ENCODE measurements at places on chromosomes 13 and 19.

DNA sequence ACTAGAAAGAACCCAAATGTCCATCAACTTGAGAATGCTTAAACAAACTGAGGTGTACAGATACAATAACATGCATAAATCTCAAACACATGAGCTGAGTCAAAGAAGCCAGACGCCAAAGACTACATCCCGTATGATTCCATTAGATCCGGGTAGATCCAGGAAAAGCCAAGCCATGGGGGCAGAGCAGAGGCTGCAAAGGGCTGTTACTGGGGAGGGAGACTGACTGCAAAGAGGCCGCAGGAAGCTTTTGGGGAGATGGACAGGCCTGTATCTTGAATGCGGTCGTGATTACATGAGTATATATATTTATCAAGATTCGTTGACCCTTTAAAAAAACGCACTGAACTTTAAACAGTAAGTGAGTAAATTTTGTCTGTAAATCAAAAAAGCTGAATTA lies 28.7 kb downstream of the GGACT start:
- no peak for DNase-seq

DNA sequence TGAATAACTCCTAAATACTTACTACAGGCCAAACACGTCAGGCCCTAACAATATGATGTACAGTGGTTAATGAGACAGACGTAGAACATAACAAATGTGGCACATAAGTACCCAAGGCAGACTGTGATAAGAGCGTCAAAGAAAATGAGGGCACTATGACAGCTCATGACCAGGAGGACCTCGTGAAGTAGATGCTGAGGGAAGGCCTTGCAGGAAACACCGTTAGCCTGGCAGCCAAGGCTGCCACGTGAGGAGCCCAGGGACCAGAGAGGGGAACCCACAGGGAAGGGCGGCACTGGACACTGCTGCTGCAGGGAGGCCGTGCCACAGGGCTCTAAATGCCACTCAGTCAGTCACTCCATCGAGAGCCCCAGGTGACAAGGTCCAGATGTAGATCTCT lies 5.7 kb downstream of the TUBGCP3 start:
- no peak for DNase-seq

- no peak for DNase-seq
These were observed 1.8 kb downstream of the LIN37 start for GRCh38 chr19:35750167-35750566.

DNA sequence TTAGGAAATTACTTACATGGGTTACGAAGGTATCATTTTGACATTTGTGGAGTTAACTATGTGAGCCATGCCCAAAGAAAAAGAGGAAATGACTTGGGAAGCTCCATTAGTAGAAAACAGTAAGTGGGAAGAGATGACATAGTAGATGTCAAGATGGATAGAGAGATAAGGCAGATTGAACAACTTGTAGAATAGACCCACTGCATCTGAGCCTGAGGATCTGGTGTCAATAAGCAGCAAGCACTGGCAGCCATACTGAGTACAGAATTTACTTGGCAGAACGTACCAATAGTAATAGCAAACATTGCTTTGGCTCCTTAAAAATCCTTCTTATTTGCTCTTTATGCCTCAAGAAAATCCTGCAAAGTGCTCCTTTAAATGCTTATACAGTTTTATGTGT lies 203.8 kb downstream of the GPC6 start:
- no peak for DNase-seq

GRCh38 chr13:73464758-73465616 lies 406.2 kb downstream of the KLF5 start:
- no peak for DNase-seq

GRCh38 chr13:43469791-43470190 lies 317.0 kb downstream of the ENOX1 start:
- DNase-seq, result no peak

DNA sequence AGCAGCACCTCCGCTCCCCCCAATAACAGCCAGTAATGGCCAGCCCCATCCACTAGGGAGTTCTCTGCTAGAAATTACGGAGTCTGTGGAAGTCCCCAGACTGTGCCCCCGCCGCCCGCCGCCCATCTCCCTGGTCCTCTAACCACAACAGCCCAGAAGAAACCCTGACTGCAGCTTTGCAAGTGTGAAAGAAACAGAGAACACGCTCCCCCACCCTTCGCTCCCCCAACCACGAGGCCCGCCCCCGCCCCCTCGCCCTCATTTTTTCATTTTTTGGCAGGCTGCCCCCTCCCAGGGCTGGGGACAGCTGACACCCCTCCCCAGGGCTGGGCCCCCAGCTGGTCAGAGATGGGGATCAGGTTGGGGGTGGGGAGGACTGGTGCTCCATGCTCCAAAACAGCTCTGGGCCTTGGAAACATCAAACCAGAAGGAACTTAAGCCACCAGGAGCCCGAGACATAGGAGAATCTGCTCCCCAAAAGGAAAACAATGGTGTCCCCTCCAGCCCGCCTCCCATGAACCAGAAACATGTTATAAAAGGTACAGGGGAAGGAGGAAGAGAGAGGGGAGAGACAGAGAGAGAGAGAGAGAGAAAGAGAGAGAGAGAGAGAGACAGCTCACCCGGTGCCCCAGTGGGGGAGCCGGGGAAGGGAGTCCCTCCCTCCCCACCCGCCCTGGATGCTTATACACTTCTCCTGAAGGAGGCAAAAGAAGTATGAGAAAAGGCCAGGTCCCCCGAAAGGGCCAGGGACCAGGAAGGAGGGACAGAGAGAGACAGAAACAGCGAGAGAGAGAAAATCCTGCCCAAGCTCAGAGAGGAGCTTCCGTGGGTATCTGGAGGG lies 29.8 kb upstream of the ASF1B start:
- no peak for DNase-seq

- DNase-seq, result no peak
These were observed 354.9 kb upstream of the SPRY2 start for GRCh38 chr13:80695841-80696240.

- DNase-seq, result no peak
These were observed 145.2 kb downstream of the OXGR1 start for GRCh38 chr13:96849091-96849490.

DNA sequence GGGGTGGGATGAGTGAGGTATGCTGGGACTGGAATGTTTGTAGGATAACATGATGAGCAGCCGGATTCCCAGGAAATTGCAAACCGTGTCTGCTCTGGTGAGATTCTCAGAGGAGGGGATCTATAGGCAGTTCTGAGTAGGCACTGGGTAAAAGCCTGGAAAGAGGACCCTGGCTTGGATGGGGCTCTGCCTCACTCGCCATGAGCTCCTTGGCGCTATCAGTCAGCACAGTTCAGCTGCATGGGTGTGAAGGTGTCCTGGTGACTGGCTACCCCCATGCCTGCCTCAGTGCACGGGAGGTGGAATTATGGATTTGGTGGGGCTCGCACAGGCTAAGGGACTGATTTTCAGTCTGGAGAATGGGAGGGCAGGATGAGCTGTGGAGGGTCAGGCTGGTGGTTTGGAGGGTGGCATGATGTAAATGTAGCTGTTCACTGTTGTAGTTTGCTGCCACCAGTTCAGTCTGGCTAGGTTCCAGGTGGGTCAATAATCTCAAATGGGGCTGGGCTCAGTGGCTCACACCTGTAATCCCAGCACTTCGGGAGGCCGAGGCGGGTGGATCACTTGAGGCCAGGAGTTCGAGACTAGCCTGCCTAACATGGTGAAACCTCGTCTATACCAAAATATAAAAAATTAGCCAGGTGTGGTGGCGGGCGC lies 9.2 kb upstream of the ZNF627 start:
- no peak for DNase-seq

DNA sequence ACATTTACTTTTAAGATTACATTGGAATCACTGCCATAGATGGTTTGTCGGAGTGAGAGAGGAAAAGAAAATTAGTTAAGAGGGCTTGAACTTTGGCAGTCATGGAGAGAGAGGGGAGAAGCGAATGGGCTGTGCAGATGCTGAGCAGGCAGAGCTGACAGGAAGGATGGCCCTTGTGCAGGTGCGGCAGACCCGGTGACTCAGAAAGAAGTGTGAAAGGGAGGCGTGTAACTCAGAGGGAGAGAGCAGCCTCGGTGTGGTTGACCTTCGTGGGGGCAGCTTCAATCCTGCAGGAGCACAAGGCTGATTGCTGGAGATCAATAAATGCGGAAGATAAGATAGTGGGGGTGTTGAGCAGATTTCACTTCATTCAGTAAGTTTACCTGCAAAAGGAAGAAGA lies 76.9 kb downstream of the TNFSF13B start:
- DNase-seq, result no peak

GRCh38 chr13:65677906-65678305 lies 1552.2 kb downstream of the PCDH9 start:
- no peak for DNase-seq

DNA sequence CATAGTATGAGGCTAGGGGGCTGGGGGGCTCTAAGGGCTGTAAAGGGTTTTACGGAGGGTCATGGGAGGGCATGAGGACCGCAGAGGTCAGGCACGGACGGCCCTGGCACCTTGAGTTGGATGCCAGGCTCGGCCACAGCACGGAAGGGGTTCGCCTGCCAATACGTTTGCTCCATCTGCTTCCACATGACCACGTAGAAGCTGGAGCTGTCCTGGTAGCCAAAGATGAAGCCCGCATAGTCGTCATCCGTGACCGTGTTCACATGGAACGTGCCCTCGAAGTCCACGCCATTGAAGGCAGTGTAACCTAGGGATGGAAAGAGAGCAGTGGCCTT lies 6.4 kb downstream of the COMP start:
- DNase-seq, result no peak

DNA sequence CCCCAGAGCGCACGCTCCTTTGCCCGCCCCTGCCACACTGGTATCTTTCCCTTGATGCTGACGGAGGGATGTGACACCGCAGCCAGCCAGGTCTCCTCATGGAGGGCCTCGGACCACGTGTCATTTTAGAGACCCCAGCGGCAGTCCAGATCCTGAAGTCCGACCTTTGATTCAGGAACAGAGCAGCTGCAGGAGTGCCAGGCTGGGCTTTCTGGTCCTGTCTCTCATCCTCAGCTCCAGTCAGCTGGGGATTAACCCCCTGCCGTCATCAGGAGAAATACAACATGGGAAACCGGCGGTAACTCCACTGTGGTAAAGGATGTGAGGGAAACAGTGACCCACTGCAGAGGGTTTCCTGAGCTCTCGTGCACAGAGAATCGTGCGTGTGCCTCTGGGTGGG lies 140.6 kb downstream of the SIPA1L3 start:
- no peak for DNase-seq

GRCh38 chr19:49912965-49913685 lies 15.9 kb upstream of the ATF5 start:
- no peak for DNase-seq

DNA sequence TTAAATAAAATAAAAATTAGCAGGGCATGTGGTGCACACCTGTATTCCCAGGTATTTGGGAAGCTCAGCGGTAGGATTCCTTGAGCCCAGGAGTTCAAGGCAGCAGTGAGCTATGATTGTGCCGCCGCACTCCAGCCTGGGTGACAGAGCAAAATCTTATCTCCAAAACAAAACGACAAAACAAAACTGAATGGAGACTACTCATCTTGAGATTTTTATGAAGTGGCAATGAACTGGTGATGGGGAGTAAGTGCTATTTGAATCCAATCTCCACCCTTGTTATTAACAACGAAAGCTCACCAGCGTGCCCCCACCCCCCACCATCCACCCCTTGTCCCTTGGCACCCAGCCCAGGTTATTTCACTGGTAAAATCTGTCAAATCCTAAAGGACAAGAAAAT lies 45.2 kb upstream of the URI1 start:
- DNase-seq, result no peak

GRCh38 chr13:75402787-75403186 lies 79.2 kb downstream of the TBC1D4 start:
- no peak for DNase-seq

- DNase-seq, result peak; percentile 83
These were observed 264.7 kb downstream of the DACH1 start for GRCh38 chr13:71602344-71602743.

GRCh38 chr13:79405501-79405830 lies 589 bp downstream of the RBM26 start:
- no peak for DNase-seq

- DNase-seq, result no peak
These were observed 124.5 kb upstream of the USP29 start for GRCh38 chr19:56995303-56995702.

DNA sequence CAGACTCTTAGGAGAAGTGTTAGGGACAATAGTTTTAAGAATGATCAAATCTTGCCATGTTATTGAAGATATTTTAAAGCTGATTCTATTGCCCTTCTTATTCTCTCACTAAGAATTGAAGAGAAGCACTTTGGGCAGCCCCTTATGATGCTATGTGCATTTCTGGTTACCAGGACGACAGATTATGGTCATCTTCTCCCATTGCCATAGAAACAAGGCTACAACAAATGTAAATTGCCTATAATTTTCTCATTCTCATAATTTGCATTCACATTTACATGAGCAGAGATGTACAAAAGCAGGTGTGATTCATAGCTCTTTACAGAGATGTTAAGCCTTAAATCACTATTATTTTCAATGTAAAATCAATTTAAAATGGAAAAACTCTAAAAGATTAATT lies 137.3 kb upstream of the PCDH9 start:
- DNase-seq, result no peak

GRCh38 chr13:114115796-114116195 lies 16.6 kb downstream of the RASA3 start:
- DNase-seq, result no peak

DNA sequence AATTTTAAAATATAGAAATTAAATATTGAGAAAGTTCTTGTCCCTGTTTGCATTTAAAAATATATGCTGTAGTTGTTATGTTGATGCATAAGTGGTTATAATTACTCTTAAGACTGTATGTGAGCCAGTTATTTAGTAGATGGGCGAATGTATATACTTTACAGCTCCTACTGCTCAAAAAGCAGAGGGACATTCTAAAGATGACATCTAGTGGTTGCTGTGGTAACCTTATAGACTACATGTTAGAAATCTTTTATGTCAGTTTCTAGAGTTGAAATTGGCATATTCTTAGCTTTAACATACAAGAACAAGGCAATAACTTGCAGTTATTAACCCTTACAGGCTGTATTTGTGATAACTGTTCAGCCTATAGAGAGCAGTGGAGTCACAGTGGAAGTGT lies 160.5 kb downstream of the OLFM4 start:
- DNase-seq, result no peak

GRCh38 chr13:20684546-20684945 lies 19.0 kb upstream of the IL17D start:
- no peak for DNase-seq

DNA sequence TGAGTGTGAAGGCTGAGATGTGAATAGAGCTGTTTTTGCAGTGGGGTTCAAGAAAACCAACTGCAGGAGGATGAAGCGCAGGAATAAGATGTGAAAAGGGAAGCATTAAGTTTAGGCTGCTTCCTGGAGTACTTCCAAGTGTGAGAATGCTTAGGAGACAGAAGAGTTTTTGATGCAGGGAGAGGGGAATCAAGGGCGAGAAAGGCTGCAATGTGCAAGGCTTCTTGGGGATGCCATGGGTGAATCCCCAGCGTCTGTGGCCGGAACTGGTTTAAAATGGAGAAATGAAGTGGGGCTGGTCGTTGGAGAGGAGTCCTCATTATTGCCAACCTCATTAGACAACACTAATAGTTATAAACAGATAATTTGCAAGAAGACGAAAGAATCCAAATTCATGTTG lies 764.9 kb downstream of the LIG4 start:
- no peak for DNase-seq

GRCh38 chr13:93752541-93752940 lies 525.9 kb downstream of the GPC6 start:
- no peak for DNase-seq

All from NCI-H1930 (cell line).